ENCODE measurements at places on chromosomes 4 and X.
A peak's percentile ranks its signal among the peaks of the same experiment; 100 is the strongest.

DNA sequence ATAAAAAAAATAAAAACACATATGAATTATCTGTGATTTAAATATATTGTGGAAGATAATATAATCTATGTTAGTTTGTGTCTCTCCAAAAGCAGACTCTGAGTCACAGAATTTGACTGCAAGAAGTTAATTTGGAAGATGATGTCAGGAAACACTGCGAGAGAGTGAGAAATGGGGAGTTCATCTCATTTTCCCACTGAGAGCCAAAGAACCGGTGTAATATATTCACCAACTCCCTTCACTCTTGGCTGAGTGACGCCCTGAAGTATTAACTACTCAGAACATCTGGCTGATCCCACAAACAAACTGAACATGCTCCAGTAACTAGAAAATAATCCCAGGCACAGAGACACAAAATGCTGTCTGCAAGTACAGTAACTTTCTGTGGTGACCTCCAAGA lies 345.8 kb upstream of the SPANXN1 start:
- DNase-seq = no peak

- no peak for DNase-seq
Measured at GRCh38 chrX:74286950-74287740, 16.8 kb upstream of the ZCCHC13 start.

DNA sequence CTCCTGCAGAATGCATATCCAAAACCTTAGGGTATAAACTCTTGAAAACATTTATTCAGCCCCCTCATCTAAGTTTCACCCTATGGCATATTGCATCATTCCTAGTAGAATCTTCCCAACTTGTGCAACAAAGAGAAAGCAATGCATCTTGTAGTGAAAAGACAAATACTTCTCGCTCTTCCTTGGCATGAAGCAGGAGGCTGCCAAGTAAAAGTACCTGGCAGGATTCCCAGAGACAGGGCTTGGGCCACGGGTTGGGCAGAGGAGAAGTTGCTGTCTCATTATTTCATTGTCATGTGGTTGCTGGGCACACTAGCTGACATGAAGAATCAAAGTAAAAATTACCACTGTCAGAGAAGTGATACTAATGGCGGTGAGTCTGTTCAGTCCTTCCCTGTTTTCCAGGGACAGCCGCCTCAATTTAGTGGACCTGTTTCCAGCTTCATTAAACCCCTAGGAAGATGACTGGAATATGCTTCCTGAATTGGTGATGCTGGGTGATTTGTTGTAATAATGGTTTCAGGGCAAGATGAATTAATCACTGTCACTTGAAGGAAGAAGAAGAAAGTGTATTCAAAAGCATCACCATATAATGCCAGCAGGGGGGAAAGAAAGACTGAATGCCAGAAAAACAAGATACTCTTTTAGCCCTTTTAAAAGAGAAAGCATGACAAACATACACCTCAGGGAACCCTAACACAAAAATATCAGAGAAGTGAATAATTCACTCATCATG lies 380.5 kb upstream of the IGFBP7 start:
- DNase-seq = no peak

DNA sequence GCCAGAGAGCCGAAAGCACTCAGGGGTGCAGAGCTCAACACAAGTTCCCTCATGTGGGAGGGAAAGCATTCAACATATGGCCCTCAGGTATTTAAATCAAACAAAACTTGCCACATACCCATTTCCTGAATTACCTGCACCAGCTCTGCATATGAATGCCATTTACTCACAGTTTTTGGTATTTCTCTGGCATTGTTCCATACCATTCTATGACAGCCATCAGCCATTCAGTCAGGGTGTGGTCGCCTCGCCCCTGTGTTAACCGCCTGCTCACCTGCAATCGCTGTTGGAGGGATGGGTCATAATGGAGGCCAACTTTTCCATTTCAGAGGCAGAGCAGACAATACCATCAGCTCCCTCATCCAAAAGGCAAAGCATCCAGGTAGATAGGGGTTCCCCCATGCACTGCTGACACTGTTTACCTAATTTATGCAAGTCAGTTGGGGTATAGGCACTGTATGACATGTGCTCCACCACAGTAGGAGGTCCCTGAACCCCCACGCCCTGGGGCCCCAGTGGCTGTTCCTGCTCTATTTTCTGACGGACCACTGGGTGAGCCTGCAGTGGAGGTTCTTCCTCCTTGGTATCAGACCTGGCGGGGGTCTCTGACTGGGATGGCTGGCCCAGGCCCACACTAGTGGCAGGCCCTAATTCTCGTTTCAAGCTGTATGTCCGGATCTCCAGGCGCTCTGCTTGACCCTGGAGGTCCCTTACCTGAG lies 227.1 kb downstream of the ADGRL3 start:
- no peak for DNase-seq

- peak; percentile 50 for DNase-seq
Measured at GRCh38 chrX:119690921-119691716, 1.8 kb downstream of the SEPTIN6 start.

DNA sequence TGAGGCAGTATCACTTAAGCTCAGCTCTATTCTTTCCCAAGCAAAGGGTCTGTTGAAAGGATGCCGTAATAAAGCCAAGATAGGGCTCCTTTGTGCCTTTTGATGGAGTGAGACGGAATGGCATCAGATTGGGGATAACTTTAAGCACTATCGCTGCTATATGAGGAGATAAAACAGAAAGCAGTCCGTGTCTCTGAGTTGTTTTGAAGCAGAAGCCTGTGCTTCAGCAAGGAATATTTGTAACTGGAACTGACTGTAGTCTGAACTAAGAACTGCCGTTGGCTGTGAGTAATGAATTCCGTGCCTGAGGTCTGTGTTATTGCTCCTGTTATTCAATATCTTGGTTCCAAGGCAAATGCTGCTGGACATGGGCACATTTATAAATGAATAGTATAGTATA lies 297.4 kb downstream of the ANKRD50 start:
- DNase-seq = no peak

Data from stimulated activated CD8-positive, alpha-beta memory T cell treated with anti-CD3 and anti-CD28 coated beads, Interleukin-15, amount 100 ng/mL, for 48 hours (primary cell).